ENCODE measurements at places on chromosomes 12 and 14.

DNA sequence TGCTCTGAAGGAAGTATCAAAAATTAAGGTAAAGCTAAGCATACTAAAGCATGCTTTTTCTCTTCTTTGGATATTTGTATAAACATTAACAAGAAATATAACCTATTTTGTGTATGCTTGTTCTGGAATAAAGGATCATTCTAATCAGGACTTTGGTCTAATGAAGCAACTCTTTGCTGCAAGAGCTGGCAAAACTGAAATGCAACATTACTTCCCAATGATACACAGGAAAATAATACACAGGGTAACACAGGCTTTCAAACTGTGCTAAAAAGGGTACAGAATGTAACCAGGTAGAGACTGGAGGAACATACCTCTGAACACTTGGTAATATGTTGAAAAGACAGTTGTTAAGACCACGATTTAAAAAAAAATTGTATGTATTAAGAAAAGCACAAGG is 222.5 kb upstream of the DIO2 start:
- no peak for DNase-seq

DNA sequence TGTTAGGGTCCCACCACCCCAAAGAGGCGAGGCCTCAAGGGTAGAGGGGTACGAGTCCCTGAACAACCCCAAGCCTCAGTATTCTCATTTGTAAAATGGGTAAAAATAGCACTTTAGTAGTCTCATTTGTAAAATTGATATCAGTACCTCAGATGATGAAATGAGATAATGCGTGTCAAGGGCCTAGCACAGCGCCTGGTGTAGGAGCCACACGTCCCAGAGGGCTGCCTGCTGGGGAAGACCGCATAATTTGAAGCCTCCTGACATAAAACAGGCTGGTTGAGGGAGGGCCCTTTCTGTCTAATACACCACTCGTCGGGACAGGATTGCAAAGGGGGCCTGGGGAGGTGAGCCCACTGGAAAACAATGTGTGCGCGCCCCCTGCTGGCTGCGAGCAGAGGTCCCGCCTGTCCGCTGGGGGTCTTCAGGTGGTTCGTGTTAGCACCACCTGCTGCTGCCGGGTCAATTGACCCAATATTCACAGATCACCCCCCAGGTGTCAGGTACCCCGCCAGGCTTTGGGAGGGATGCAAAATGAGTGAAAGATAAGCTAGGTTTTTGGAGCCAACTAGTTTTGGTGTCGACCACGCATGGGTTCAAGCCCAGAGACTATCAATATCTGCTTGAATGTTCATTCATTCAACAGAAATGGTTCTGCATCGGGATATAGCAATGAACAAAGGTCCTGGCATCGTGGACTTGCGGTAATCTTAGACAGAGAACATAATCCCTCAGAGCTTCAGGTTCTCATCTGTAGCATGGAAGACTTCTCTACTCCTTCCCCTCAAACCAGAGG is 24.7 kb upstream of the IRF2BPL start:
- no peak for DNase-seq

GRCh38 chr14:99625476-99625875 is 19.5 kb upstream of the HHIPL1 start:
- DNase-seq, result no peak

- no peak for DNase-seq
Observed at GRCh38 chr12:48572326-48572725, 2.5 kb upstream of the LALBA start.

DNA sequence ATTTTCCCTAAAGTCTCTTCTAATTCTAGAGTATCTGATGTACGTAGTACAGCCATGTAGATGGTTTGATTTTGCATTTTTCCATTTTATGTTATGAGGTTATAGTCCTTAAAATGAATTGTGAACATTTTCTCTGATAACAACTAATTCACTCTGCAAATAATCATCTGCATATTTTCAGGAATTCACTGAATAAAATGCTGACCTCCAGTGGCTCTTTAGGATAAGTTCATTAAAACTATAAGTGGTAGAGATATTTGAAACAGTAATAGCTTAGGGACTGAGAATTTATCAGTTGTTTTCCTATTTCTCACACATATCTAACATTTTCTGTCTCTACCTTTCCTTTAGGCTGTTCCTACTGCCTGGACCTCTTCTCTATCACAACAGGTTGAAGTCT is 4.4 kb downstream of the MSRB3 start:
- no peak for DNase-seq
